ENCODE measurements at places on chromosomes 7 and 10.

DNA sequence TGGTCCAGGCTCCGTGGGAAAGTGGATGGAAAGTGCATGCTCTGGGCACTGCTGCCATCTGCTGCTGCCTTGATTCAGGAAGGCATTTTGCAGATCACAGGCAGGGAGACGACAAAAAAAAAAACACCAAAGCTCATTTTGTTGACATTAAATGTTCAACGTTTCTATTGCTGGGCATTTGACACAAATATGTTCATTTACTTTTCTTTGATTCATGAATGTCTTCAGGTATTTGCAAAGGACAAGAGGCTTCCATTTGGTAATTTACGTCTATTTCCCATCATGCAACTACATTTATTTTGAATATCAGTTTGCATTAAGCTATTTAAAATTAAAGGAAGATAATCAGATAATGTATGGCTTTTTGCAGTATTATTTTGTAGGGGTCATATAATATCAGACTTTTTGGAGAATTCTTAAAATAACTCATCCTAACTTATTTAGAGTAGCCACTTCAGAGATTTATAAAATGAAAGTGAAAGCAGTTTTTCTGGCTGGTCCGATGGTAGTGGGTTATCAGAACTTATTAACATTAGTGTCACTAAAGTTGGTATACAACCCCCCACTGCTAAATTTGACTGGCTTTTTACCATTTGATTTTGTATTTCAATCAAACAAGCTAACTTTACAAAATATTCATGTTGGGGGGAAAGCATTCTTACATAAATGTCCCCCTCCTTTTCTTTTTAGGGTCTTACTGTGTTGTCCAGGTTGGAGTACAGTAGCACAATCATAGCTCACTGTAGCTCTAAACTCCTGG is 65.3 kb downstream of the PDIA4 start:
- DNase-seq = peak; percentile 49

GRCh38 chr7:79420464-79420863 is 33.0 kb downstream of the MAGI2 start:
- DNase-seq = no peak

- DNase-seq = no peak
Measured at GRCh38 chr10:98485959-98486358, 39.2 kb upstream of the HPS1 start.

DNA sequence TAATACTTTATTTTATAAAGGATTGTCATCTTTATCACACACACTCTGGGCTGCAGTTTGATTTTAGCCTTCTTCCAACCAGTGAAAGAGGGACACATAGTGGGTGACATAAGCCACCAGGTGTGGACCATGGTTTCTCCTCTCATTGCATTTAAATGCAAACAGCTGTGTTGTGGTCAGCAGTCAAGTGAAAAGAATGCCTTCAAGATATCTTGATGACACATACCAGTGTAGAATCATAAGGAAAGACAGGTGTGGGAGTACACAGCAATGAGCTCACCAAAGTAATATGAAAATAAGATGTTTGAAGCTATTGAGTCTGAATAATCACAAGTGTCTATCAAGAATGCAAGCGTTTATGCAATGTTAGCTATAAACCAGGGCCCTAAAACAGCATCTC is 580.0 kb downstream of the XPNPEP1 start:
- no peak for DNase-seq

GRCh38 chr10:82660986-82661385 is 786.0 kb downstream of the NRG3 start:
- no peak for DNase-seq

DNA sequence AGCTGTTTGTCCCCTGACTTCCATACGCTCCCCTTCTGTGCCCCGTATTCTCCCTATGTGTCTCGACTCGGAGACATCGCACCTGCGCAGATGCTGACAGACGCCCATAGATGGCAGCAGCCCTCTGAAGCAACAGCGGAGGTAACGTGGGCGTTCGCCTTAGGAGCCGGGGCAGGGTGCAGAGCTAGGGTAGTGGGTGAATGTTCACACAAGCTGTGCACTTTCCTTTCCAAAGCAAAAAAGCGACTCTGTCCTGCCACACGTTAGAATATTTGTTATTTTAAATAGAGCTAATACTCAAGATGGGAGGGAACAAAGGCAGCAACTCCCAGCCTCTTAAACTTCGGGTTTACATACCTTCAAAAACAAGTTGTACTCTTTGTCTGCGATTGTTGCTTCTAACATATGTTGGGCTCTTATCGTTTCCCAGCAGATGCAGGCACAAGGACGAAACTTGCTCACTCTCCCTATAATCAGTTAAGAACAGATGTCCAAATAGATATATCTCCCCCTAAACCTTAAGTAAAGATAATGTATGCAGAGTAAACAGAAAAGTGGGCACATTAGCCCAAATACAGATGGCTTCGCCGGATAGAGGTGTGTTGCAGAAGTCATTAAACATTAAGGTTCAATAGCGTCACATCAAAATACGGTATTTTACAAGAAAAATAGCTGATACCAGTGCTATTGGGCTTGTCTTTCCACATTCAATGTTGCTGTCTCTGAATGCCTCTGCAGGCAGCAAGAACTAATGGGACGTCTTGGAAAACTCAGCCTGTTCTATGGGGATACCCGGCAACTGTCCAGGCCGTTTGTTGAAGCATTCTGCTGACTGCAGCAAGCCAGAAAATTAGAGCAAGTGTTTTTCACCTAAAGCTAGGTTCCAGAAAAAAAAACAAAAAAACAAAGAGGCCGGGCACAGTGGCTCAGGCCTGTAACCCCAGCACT is 340.3 kb upstream of the PRKCQ start:
- peak; percentile 77 for DNase-seq

DNA sequence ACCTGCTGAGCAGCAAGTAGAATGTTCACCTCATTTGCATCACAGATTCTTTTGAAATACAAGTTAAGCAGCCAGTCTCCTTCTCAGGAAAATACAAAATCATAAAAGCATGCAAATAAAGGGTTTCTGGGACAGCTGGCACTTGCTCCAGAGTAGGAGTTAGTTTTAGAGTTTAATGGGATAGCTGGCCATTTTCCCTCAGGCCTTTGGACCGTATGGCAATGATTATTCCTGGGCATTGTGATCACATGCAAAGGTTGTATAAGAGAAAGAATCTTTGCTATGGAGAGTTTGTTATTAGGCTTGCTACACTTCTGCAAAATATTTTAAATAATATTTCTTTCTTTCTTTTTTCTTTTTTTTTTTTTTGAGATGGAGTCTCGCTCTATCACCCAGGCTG is 240.8 kb downstream of the CDK14 start:
- DNase-seq = no peak

GRCh38 chr10:81680359-81680758 is 194.6 kb upstream of the NRG3 start:
- DNase-seq = no peak

GRCh38 chr7:142796501-142797390 is 26.0 kb downstream of the PRSS2 start:
- no peak for DNase-seq

DNA sequence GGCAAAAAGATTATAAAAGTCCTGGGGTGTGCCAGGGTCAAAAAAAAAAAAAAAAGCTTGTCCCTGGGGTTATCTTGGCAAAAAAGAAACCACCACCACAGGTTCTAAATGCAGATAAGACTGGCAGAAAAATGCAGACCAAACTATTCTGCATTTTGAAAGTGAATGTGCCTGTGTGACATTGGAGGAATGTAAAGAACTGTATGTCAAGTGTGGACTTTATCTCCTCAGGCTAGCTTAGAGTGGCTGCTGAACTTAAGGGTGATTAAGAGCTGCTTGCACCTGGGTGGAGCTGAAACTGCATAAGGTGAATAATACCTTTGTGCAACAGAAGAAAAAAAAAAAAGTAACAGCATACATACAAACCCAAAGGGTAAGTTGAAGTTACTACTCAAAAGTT is 1.3 kb upstream of the NAPEPLD start:
- no peak for DNase-seq

GRCh38 chr10:4385231-4385870 is 440.7 kb upstream of the AKR1E2 start:
- no peak for DNase-seq

DNA sequence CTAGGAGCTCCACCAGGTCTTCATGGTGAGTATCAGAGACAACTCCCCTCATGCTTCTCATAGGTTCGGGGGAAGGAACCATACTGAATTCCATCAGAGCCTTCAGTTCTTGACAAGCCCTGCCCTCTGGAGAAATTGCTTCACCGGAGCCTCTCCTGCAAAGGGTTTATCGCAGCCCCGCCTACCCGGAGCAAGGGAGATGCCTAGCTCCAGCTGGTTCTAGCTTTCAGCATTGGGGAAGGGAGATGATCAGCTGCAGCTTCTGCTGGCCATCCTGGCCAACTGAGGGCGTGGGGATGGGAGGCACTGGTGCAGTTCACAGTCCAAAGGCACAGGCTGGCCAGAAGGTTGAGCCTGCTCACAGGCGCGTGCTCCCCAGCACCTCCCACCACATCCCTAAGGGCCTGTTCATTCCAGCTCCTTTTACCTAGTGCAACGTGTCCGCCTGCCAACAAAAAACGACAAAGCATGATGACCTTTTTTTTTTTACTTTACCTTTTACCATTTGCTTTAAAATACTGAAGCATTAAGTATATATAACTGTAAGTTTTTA is 31.2 kb downstream of the LANCL2 start:
- no peak for DNase-seq

GRCh38 chr10:62870866-62871265 is 54.7 kb upstream of the EGR2 start:
- no peak for DNase-seq

- DNase-seq = no peak
Measured at GRCh38 chr10:86687750-86688149, 19.4 kb downstream of the LDB3 start.

DNA sequence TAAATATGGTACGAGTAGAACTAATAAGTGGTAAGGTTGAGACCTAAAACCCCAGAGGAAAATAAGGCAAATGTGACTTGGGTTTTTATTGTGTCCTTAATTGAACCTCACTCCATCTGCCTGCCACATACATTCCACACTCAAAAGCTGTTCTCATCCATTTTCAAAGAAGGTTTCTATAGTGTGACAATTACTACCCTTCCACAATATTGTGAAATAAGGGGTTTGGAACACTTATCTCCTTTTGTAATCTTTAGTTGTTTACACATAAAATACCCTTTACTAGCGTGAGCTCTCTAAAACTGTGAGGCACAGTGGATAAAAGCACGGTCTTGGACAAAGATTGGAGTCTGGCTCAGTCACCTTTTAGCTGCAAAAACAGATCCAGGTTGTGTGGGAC is 166.6 kb downstream of the THSD7A start:
- DNase-seq = no peak
